Aorta (tissue), 5 donors: ENCODE measurements at places on chromosomes 11 and 22.

GRCh38 chr22:47345025-47345424 is 582.6 kb downstream of the TBC1D22A start:
- no peak for DNase-seq

- no peak for DNase-seq
Measured at GRCh38 chr11:114319716-114320328, 23.6 kb downstream of the NNMT start.

DNA sequence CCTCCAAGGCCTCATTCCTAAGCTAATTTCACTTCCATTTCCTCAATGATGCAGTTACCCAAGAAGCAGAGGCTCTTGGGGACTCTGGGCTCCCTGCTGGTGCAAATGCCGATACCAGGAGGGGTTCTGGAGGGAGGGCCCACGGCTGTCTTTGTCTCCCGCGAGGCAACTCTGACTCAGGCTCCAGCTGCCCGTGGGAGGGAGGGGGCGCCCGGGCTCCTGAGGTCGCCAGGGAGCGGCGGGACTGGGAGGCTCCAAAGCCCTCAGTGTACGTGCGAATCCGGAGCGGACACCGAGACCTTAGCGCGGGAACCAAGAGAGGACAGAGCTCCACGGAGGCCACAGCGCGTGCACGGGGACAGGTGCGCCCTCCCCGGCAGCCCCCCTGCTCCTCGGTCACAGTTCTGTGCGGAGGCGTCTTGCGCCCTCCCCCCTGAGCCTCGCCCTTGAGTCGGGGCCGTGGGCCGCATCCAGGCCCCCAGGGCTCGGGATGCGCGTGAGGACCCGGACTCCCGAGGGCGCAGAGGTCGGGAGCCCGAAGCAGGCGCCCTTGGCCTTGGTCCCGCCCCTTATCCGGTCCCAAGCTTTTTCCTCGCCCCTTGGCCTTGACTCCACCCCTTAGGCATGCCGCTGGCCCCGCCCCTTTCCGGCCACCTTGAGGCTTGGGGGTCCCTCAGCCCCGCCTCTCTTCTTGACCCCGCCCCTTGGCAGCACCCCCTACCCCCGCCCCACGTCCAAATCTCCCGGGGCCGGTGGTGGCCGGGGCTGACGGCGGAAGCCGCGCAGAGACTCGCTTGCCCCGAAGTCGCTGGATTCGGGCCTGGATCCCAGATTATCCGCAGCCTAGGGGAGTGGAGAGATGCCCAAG is 4.7 kb upstream of the SHISA8 start:
- DNase-seq = peak; percentile 87

DNA sequence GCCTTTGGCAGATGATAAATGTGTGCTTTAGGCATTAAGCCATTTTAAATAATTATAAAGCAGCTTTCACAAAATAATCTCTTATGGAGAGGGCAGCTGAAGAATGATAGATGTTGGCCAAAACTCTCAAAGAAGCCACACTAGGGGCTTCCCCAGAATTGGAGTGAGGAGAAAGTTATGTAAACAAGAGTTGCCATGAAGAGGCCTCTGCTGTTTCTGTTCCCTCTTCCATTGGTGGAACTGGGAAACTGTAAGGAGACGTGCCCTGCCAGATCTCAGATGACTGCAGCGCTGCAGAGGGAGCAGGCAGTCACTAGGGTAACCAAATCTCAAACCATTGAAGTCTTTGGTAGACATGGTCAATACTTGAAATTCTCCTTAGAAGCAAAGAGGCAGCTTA is 19.4 kb upstream of the APLP2 start:
- no peak for DNase-seq

DNA sequence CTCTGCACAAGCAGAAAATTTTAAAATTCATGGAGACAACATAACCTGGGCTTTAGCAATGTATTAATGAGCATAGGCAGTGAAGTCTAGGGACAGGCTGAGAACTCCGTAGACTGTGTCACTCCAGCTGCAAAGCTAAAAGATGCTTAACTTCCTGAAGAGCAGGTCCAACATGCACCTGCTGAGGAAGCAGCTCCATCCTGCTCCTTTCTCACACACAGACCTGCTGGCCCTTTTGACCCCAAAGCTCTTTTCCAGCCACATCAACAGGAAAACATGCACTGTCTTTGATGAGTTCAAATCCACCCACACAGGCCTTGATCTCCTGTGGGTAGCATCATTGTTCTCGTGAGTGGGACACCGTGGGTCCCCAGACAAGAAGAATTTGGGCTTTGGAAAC is 36.0 kb downstream of the SYN3 start:
- no peak for DNase-seq

DNA sequence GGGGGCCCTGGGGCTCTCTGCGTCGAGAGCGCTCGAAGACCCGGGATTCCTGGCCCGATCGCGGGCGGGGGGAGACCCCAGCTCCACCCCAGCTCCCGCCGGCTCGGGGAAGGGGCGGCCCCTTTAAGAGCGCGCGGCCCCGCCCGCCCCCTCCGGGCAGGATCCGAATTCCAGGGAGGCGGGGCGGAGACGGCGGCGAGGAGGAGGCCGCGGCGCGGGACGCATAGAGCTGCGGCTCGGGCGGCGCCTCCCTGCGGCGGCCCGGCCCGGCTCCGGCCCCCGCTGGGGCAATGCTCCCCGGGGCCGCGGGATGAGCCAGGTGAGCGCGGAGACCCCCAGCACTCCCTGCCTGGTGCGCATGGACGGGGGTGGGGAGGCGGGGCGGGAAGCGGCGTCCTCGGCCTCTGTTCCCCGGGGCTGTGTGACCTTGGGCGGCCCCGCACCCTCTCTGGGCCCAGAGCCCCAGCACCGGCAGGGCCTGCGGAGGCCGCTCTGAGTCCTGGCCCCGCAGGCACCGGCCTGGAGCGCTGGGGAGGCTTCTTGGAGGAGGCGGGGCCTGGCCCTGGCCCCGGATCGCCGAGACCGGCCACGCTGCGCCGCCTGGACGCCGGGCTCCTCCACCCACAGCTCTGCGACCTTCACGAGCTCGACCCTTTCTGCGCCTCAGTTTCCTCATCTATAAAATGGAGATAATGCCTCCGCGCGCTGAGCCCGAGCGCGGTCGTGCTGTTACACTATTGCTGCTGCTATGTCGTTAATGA is 565 bp downstream of the GAS2L1 start:
- DNase-seq = peak; percentile 88

GRCh38 chr11:132844956-132845696 is 687.2 kb downstream of the OPCML start:
- DNase-seq = no peak

DNA sequence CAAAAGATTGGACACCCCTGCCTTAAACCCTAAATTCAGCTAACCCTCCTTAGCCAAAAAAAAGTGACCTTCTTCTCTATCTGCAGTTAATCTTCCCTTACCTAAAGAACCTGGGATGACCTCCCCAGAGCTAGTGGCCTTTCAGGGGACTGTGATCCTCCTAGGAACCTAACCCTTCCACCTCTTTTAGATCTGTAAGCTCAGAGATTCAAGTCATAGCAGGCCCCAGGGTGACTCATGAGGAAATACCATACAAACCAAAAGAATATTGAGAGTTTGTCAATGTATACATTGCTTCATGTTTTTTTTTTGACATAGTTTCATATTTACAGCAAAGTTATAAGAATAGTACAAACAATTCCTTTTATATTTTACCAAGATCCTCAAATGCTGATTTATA is 38.3 kb upstream of the CXCR5 start:
- no peak for DNase-seq

DNA sequence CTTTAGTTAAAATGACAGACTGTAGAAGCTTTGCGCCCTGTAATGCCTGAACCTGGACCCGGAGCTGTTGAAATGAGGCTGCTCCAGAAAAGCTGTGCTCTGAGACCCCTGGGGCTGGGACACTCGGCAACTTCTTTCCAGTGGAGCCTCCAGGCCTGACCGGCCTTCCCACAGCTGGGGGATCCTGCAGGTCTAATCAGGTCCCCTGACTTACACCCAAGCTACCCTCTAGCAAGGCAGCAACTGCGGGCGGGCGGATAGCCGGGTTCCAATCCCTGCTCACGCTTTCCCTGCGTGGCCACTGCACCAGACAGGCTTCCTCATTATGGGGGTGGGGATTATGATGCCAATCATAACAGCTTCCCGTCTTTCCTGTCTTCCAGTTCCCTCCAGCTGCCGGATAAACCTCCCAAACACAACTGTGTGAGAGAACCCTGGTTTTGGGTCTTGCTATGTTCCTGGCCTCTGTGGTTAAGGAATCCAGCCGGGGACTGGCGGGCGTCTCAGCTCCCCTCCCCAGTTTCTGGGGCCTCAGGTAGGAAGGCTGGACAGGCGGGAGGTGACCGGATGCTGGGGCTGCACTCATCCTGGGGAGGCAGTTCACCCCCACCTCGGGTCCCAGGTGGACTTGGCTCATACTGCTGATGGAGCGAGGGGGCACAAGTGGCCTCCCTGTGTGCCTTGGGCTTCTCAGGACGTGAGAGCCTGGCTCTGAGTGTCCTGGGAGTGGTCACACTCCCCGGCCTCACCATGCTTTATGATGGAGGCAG is 38.6 kb downstream of the PARVG start:
- DNase-seq = no peak

DNA sequence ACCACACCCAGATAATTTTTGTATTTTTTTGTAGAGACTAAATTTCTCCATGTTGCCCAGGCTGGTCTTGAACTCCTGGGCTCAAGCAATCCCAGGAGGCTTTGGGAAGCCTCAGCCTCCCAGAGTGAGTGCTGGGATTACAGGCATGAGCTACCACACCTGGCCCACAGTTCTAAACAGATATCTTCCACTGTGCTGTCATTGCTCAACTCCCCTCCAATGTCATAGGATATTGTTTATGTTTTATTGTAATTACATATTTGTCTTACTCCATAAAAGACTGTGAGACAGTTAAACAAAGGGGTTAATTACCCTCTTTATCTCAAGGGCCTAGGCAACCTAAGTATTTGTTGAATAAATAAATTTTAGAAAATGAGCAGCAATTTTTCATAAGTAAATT is 204.2 kb downstream of the GRM5 start:
- no peak for DNase-seq

DNA sequence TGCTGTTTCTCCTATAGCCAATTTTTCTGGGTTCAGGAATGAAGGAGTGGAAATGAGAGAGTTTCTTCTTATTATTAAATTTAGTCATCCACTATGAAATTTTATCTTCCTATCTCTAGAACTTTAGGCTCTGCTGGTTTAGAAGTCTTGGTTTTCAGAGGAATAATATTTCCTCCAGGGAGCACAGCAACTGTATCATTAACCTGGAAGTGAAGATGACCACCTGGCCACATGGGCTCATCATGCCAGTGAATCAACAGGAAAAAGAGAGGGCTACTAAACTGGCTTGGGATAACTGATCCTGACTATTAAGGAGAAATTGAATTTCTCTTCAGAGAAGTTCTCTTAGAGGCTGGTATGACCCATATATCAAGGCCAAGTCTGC is 44.4 kb downstream of the ADM start:
- DNase-seq = no peak

DNA sequence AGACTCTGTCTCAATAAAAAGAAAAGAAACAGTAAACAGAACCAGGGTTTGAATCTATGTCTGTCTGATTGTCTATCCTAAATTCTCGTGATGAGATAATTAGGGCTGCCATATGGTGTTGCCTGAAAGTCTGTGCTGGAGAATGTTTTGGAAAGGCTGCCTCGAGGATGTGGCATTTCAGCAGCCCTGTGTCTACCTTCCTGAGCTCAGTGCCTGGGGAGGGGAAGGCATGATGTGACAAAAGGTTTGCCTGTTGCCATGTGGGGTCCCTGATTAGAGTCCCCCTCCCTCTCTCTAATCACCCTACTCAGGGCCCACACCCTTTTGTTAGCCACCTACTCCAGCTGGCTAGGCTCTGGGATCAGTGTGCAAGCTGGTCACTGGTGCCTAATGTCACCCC is 15.2 kb downstream of the CD82 start:
- DNase-seq = no peak

GRCh38 chr22:43155789-43156188 is 4.4 kb downstream of the TSPO start:
- no peak for DNase-seq

- no peak for DNase-seq
Measured at GRCh38 chr22:46676881-46677280, 56.7 kb downstream of the GRAMD4 start.

GRCh38 chr11:113197446-113197845 is 116.9 kb upstream of the TTC12 start:
- no peak for DNase-seq
